ENCODE measurements at places on chromosomes 11 and 22.
A peak's percentile ranks its signal among the peaks of the same experiment; 100 is the strongest.

DNA sequence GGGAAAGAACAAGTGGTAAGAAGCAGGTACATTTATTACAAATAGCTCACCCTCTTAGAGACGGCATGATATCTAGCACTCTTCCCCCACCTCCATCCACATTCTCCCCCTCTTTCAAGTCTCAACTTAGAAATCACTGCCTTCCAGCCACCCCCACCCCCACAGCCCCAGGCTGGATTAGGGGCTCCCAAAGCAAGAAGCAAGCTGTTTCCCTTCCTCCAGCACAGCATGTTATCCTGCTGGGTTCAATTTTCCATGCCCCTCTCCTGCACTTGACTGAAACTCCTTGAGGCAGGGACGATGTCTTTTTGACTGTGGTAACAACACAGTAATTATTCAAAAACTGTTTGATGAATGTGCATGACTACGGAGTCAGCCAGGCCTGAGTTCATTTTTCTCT, 350.7 kb downstream of the LARGE1 start:
- no peak for DNase-seq

- DNase-seq, result no peak
Observed at GRCh38 chr22:24177456-24177855, 3.8 kb upstream of the SUSD2 start.

DNA sequence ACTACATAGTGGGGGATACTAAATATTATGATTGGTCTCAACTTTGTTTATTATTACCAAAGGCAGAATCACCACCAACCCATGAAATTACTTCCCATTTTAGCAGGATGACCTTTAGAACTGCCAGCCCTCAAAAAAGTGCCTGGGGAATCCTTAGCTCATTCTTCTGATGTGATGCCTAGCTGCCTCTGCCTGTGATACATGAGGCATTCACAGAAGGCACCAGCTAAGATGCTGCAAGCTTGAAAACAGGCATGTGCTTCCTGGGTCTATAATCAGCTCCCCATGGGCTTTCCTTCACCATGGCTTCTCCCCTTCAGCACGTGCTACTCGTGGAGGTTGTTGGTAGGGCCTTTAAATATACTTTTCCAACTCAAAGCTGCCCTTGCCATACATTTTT, 50.4 kb upstream of the ARHGAP20 start:
- no peak for DNase-seq

DNA sequence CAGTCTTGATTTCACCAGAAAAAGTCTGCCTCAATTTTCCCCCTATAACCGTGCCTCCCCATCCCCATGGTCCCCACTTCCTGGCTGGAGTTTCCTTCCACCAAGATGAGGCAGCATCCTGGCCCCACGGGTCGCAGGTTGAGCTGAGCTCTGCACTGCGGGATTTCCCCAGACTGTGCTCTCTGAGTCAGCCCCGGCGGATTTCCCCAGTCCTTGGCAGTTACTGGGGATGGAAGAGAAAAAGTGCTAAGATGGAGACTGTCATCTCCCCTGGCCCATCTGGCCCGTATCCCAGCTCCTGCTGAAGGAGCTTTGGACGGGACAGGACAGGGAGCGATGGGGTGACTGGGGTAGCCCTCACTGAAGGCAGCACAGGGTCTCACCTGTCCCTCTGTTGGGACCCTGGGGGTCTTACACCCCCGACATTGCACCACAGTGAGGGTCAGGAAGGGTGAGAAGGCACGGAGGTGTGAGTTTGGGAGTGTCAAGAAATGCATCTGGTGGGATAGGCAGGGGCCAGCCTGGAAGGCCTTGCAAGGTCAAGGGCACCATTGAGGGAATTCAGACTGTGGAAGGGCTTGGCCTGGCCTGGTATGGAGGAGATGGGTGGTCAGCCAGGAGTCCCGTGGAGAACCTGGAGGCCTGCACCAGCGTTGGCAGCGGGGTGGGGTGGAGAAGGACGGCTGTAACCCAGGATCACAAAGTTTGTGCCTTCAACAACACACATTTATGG, 36.5 kb downstream of the NADSYN1 start:
- peak; percentile 87 for DNase-seq

DNA sequence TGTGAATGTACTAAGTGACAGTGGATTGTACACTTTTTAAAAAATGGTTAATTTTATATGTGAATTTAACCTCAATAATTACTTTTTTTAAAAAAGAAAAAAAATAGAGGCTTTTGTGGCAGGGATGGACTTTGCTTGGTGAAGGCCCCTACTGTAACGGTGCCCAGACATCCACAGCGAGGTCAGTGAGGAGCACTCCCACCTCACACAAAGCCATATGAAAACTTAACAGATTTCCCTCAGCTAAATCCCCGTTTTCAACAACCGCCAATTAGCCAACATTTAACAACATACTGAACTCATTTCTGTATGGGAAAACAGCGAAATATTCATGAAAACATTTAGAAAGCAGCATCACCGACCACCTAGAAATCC, 642 bp upstream of the C11orf58 start:
- DNase-seq, result no peak

- DNase-seq, result no peak
Observed at GRCh38 chr11:12927221-12927620, 81.9 kb upstream of the RASSF10 start.

DNA sequence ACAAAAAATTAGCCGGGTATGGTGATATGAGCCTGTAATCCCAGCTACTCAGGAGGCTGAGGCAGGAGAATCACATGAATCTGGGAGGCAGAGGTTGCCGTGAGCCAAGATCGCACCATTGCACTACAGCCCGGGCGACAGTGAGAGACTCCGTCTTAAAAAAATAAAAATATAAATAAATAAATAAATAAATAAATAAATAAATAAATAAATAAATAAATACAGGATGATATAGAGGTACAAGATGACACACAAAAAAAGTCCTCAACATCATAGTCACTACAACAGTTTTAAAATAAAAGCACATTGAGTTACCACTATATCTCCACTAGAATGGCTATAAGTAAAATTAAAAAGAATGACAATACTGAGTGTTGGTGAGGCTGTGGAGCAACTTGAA, 97.8 kb downstream of the ALX4 start:
- DNase-seq, result no peak

GRCh38 chr11:116553482-116553881, 219.3 kb downstream of the BUD13 start:
- no peak for DNase-seq

- no peak for DNase-seq
Observed at GRCh38 chr11:26231252-26231661, 100.7 kb upstream of the ANO3 start.

DNA sequence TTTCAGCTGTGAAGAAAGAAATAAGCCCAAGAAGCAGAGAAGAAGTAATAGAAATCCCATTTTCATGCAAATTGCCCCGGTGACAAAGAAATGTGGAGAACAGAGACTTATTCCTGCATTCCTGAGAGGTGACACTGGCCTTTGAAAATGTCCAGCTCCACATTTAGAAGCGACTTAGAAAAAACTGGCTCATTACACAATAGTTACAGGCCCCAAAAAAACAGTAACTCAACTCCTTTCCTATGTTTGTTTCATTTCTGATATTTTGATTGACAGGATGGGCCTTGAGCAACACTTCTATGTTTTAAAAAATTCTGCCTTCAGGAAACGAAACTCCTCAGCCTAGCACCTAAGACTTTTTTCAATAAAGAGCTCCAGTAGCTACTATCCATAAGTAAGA, 726.9 kb upstream of the TENM4 start:
- no peak for DNase-seq

DNA sequence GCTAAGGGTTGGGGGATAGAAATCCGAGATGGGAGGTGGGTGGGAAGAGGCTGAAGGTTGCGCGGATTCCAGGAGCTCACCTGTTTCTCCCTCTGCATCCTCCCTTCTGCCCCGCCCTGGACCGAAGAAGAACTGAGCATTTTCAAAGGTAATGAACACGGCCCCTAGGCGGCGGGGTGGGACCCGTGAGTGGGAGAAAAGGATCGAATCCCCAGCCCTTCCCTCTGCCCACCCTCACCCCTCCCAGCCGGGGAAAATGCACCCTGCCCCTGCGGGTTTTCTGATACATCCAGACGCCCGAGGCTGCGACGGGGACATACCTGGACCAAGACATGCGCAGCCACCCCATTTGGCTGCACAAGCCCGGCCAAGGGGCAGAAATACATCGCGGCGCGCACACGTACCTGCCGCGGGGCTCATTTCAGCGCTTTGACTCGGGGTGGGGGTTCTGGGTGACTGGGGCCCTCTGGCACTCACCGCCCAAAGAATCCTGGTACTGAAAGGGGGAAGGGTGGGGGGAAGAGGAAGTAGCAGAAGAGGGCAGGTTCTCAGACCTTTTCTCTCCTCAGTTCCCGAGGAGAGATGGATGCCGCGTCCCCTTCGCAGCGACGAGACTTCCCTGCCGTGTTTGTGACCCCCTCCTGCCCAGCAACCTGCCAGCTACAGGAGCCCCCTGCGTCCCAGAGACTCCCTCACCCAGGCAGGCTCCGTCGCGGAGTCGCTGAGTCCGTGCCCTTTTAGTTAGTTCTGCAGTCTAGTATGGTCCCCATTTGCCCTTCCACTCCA, 6.0 kb downstream of the VSIG2 start:
- peak; percentile 76 for DNase-seq

DNA sequence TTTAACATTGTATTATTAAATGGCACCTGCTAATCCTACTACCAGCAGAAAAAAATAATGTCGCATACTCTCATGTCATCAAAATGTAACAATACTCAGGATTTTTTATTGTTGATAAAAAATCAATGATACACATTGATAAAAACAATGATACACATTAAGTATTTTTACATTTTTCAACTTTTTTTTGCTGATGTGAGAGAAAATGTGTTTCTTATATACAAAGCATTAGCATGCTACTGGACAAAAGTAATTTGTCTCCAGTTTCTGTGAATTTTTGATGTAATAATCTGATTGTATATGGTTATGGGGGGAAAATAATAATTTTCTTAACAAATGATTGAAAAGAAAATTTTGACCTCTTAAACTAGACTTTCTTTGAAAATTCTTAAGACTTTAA, 1256.6 kb upstream of the CNTN5 start:
- no peak for DNase-seq
